ENCODE measurements at places on chromosomes 7 and 10.
A peak's percentile ranks its signal among the peaks of the same experiment; 100 is the strongest.

GRCh38 chr10:67818323-67818722, 19.7 kb downstream of the DNAJC12 start:
- peaks cover 15% of the 10 kb centered on the region for H3K4me1 ChIP-seq
- H3K4me3 ChIP-seq: no peak overlapping the region
- DNase-seq: no peak
- H3K36me3 ChIP-seq: no peaks in the 10 kb centered on the region

- peaks cover 18% of the 10 kb centered on the region for H3K27me3 ChIP-seq
- no peak for DNase-seq
- no peaks in the 10 kb centered on the region for H3K36me3 ChIP-seq
- H3K4me3 ChIP-seq: no peak overlapping the region
Observed at GRCh38 chr7:28065308-28065707, 115.3 kb downstream of the JAZF1 start.

- no peaks in the 10 kb centered on the region for H3K27me3 ChIP-seq
- H3K4me3 ChIP-seq: no peak overlapping the region
- H3K27ac ChIP-seq: no peak overlapping the region
- no peak for DNase-seq
- H3K4me1 ChIP-seq: peaks cover under 1% of the 10 kb centered on the region
Observed at GRCh38 chr7:66105263-66105748, 9.3 kb upstream of the CRCP start.

GRCh38 chr10:115171392-115171960, 78.3 kb downstream of the ATRNL1 start:
- H3K27me3 ChIP-seq: no peaks in the 10 kb centered on the region
- no peaks in the 10 kb centered on the region for H3K4me1 ChIP-seq
- H3K36me3 ChIP-seq: no peaks in the 10 kb centered on the region
- H3K4me3 ChIP-seq: no peak overlapping the region

GRCh38 chr10:96832721-96833219, 672 bp downstream of the LCOR start:
- peak; percentile 88 for DNase-seq
- peak overlapping the region; percentile 80 for H3K27ac ChIP-seq
- H3K4me3 ChIP-seq: peak overlapping the region; percentile 86
- peaks cover 16% of the 10 kb centered on the region for H3K36me3 ChIP-seq

GRCh38 chr10:123385508-123386080, 231.4 kb downstream of the BUB3 start:
- H3K4me3 ChIP-seq: no peak overlapping the region
- DNase-seq: no peak
- no peaks in the 10 kb centered on the region for H3K36me3 ChIP-seq
- H3K27me3 ChIP-seq: no peaks in the 10 kb centered on the region
- no peak overlapping the region for H3K27ac ChIP-seq

DNA sequence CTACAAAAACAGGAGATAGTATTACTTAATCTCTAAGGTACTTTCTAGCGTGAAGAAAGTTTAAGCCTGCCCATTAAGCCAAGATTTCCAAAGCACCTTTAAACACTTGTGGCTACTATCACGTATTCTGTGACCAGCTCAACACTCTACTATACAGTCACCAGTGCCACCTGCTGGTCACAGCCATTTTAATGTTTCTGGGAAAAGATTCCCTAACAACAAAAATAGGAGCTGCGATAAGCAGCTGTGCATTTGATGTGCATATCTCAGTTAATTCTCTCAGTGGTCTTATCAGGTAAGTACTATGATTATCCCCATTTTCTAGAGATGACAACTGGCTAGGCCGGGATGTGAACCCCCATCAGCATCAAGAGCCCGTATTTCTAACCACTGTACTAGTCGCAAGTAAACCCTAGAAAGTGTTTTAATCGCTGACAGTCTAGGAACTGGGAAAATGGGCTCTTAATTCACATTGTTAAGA, 860 bp downstream of the SEC31B start:
- H3K4me1 ChIP-seq: peaks cover 48% of the 10 kb centered on the region
- peak; percentile 44 for DNase-seq
- H3K27ac ChIP-seq: no peak overlapping the region
- peak overlapping the region; percentile 6 for H3K4me3 ChIP-seq
- peaks cover 34% of the 10 kb centered on the region for H3K36me3 ChIP-seq

DNA sequence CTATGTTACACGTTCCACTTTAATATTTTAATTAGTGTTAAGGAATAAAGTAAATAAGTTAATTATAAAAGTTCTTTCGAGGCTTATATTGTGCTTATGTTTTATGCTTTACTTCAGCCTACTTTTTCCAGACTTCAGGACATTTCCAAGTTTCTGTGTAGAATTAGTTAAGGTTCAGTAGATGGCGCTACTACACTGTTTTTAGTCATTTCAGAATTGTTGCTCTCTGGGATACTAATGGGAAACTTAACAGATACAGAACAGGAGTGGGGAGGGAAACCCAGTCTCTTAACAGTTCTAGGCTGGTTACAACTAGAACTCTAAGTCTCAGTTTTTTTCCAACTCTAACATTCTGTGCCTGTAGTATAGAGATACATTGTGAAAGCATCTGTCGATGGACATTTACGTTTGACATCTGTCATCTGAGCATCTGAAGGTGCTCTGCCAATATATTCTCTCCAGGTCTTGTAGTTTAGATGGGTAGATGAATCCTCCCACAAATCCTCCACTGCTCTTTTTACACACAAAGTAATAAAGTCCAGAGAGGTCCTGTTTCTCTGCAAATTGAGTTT, 56.8 kb upstream of the FAM171A1 start:
- no peak for DNase-seq
- H3K27ac ChIP-seq: no peak overlapping the region
- no peak overlapping the region for H3K4me3 ChIP-seq
- H3K27me3 ChIP-seq: peaks cover 5% of the 10 kb centered on the region
- no peaks in the 10 kb centered on the region for H3K4me1 ChIP-seq

GRCh38 chr7:133431134-133431724, 178.4 kb downstream of the EXOC4 start:
- H3K4me1 ChIP-seq: peaks cover 11% of the 10 kb centered on the region
- H3K27ac ChIP-seq: no peak overlapping the region
- no peaks in the 10 kb centered on the region for H3K27me3 ChIP-seq
- DNase-seq: no peak
- peaks cover 1% of the 10 kb centered on the region for H3K36me3 ChIP-seq
- H3K4me3 ChIP-seq: no peak overlapping the region

DNA sequence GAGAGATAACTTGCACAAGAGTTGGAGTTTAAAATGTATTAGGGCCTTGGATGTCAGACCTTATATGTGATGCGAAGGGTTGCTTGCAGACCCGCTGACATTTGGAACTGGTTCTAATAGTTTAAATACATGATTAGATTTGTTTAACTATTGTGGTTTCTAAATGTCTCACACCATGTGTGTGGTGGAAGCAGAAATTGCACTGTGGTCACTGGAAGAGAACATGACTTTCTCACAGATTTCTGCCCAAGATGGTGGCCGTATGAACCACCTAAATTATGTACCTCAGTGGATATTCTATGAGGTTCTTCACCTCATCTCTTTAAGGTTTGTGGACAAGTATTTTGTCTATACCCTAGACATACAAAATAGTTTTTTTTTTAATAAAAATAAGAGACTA, 8.2 kb upstream of the C1QL3 start:
- no peak for DNase-seq
- H3K27ac ChIP-seq: no peak overlapping the region

- H3K27ac ChIP-seq: no peak overlapping the region
- H3K4me3 ChIP-seq: no peak overlapping the region
- H3K36me3 ChIP-seq: no peaks in the 10 kb centered on the region
- no peaks in the 10 kb centered on the region for H3K27me3 ChIP-seq
Observed at GRCh38 chr7:60706-61105, 131.7 kb upstream of the FAM20C start.

DNA sequence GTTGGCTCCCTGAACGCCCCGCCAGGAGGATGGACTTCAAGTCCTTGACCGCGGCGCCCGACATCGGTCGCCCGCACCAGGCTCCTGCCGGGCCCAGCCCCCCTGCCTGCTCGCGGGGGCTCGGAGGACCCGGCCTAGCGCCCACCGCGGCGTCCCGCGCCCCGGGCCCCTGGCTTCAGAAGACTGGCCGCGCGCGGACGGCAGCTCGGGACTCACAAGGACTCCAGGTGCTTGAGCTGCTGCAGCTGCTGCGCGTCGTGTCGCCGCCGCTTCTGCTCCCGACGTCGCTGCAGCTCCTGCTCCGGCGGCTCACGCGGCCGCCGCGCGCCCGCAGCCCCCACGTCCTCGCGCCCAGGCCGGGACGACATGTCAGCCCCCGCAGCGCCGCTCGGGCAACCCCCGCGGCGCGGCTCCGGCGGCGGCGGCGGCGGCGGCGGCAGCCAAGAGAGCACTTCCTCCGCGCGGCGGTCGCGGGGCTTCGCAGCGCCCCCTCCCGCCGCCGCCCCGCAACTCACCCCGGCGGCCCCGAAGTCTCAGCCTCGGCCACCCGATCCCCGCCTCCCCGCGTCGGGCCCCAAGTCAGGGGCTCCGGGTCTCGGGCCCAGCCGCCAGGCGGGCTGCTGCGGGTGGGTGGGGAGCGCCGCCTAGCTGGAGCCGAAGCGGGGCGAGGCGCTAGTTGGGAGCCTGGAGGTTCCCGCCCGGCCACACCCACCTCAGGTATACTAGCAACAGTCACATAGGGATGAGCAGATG, at the start of gene RP9:
Gene RP9, minus strand, starts transcription at position 400 of the 753 bp plus-strand sequence. Its CDS starts 32 bp downstream, at position 368.
- H3K4me3 ChIP-seq: peak within 1 kb of the TSS; percentile 91
- H3K27me3 ChIP-seq: peaks cover 23% of the 10 kb centered on the region
- no peaks in the 10 kb centered on the region for H3K36me3 ChIP-seq
- peak; percentile 79 for DNase-seq
- peaks cover 28% of the 10 kb centered on the region for H3K4me1 ChIP-seq
- peak within 1 kb of the TSS; percentile 76 for H3K27ac ChIP-seq

- no peak overlapping the region for H3K27ac ChIP-seq
- H3K36me3 ChIP-seq: no peaks in the 10 kb centered on the region
- H3K4me1 ChIP-seq: no peaks in the 10 kb centered on the region
Observed at GRCh38 chr7:16839646-16840045, 34.8 kb upstream of the AGR2 start.

GRCh38 chr7:2411815-2412586, 8.6 kb downstream of the CHST12 start:
- no peak overlapping the region for H3K27ac ChIP-seq
- peaks cover 46% of the 10 kb centered on the region for H3K36me3 ChIP-seq
- DNase-seq: no peak
- H3K4me1 ChIP-seq: peaks cover 60% of the 10 kb centered on the region
- no peak overlapping the region for H3K4me3 ChIP-seq

DNA sequence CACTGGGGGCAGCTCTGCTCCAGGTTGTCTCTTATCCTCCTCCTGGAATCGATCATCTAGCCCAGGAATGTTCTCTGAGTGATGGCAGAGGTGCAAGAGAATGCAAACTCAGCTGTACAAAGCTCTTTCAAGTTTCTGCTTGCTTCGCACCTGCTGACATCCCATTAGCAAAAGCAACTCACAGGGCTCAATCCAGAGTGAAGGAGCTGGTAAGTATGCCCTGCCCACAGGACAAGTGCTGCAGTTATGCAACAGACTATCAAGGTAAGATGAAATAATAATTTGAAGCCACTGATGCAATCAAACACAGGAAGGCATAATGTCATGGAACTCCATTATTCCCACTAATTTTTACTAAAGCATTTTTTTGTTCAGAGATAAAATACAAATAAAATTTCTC, 122.2 kb downstream of the GRM3 start:
- no peak overlapping the region for H3K4me3 ChIP-seq
- H3K27ac ChIP-seq: no peak overlapping the region
- no peaks in the 10 kb centered on the region for H3K36me3 ChIP-seq

DNA sequence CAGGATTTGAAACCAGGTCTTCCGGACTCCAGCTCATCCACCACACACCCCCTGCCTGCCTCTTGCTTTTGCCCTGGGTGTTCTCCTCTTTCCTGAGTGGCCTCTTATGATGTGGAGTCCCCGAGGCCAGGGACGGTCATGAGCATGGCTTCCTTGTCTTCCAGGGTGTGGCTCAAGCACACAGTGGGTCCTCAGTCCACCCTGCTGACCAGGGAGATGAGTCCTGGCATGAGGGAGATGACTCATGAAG, 32.8 kb downstream of the DNAJB12 start:
- no peak for DNase-seq
- peak overlapping the region; percentile 70 for H3K4me3 ChIP-seq
- peak overlapping the region; percentile 92 for H3K27ac ChIP-seq
- H3K27me3 ChIP-seq: no peaks in the 10 kb centered on the region
- H3K4me1 ChIP-seq: peaks cover 63% of the 10 kb centered on the region

DNA sequence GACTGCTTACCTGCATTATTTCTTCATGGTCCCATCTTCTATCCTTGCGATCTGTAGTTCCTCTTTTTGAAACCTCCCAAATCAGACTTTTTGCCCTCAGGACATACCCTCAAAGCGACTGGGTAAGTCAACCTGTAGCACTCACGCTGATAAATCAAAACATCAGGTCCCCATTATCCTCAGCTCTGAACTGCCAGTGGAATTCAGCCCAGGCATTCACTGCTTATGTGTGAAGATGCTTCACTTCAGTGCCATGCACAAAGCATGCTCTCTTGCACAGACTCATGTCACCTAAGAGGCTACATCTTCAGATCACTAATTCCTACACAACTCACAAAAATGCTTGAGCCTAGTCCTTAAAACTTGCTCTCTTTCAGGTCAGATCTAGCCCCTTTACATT, 283.6 kb upstream of the KLF6 start:
- no peak for DNase-seq
- H3K36me3 ChIP-seq: no peaks in the 10 kb centered on the region
- H3K27ac ChIP-seq: no peak overlapping the region
- H3K27me3 ChIP-seq: no peaks in the 10 kb centered on the region

DNA sequence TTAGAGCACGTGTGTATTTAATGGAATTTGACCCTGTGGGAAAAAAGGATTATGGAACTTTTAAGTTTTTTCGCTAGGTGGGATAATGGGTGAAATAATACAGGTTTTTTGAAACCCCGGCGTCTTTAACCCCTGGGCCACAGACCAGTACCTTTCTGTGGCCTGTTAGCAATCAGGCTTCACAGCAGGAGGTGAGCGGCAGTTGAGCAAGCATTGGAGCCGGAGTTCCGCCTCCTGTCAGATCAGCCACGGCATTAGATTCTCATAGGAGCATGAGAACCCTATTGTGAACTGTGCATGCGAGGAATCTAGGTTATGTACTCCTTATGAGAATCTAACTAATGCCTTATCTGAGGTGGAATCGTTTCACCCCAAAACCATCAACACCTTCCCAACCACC, 28.6 kb downstream of the WAC start:
- no peak overlapping the region for H3K27ac ChIP-seq
- no peak overlapping the region for H3K4me3 ChIP-seq
- H3K4me1 ChIP-seq: peaks cover 34% of the 10 kb centered on the region
- H3K36me3 ChIP-seq: peaks cover 59% of the 10 kb centered on the region

GRCh38 chr10:116769791-116770190, 27.4 kb upstream of the HSPA12A start:
- H3K36me3 ChIP-seq: no peaks in the 10 kb centered on the region
- no peak overlapping the region for H3K27ac ChIP-seq
- peaks cover 7% of the 10 kb centered on the region for H3K27me3 ChIP-seq
- DNase-seq: no peak
- no peak overlapping the region for H3K4me3 ChIP-seq

DNA sequence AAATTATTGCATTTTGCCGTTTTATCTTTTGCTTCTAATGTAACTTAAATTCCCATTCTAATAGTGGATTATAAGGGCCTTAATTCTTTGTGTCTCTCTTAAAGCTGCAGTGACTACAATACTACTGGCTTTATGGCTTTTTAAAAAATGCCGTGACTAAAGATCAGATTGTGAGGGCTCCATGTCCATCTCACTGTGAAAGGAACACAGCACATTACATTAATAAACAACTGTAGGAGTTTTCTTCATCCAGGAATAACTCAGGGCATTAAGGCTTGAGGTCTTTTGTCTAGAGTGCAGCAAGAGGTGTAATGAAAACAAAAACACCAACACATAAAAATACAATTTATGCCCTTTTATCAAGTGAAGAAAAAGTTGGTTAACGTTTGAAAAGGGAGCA, 205.3 kb downstream of the SKAP2 start:
- DNase-seq: no peak
- H3K27ac ChIP-seq: no peak overlapping the region
- H3K36me3 ChIP-seq: no peaks in the 10 kb centered on the region
- no peak overlapping the region for H3K4me3 ChIP-seq
- no peaks in the 10 kb centered on the region for H3K4me1 ChIP-seq
- peaks cover 51% of the 10 kb centered on the region for H3K27me3 ChIP-seq
